ENCODE measurements at places on chromosomes 11 and 22.

- DNase-seq = no peak
These were observed 127.5 kb upstream of the SERPIND1 start for GRCh38 chr22:20646415-20646814.

DNA sequence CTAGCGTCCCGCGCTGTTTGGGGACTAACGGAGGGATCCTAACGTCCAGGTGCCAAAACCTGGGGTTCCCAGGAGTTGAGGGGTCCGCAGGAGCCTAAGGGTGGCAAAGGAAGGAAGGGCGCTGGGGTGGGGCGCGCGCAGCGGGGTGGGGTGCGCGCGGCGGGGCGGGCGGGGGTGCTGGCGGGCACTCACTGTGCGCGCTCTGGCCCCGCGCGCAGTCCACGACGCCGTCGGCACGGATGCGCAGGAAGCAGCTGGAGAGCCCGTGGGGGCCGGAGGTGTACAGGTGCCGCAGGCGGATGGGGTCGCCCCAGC lies 412 bp downstream of the FGF19 start:
- no peak for DNase-seq

- DNase-seq = no peak
These were observed 64.3 kb upstream of the CYP2D6 start for GRCh38 chr22:42194953-42195352.

GRCh38 chr11:7573558-7574296 lies 59.9 kb downstream of the PPFIBP2 start:
- no peak for DNase-seq

GRCh38 chr11:83681031-83681781 lies 395.0 kb upstream of the CCDC90B start:
- no peak for DNase-seq

GRCh38 chr11:17743808-17744119 lies 9.2 kb downstream of the KCNC1 start:
- no peak for DNase-seq

- DNase-seq = no peak
These were observed 128.6 kb upstream of the DDI1 start for GRCh38 chr11:103907548-103908455.

- no peak for DNase-seq
These were observed 6.7 kb downstream of the GDPD5 start for GRCh38 chr11:75518771-75519653.

DNA sequence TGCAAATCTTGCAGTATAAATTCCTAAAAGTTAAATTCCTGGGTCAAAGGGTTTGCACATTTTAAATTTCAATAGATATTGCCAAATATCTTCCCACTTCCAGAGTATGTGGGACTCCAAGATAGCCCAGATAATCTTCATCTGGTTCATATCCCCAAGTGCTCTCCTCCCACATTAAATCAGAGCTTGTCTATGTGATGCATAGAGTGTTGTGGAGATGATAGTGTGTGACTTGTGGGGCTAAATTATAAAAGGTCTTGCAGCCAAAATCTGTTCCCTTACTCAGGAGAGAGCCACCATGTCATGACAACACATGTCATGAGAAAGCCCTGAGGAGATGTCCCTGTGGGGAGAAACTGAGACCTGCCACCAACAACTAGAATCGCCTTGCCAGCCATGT lies 39.9 kb upstream of the TEAD1 start:
- DNase-seq = no peak

Data from activated naive CD4-positive, alpha-beta T cell treated with Interleukin-2 at 50 U/mL for 16 hours (primary cell).